ENCODE measurements at places on chromosomes 4 and X.

- no peak for DNase-seq
Measured at GRCh38 chr4:3410401-3411135, 31.2 kb upstream of the HGFAC start.

- DNase-seq: peak; percentile 93
Measured at GRCh38 chr4:82780752-82781231, 17.8 kb downstream of the SCD5 start.

GRCh38 chr4:152512483-152512882 lies 23.4 kb downstream of the FBXW7 start:
- DNase-seq: no peak

DNA sequence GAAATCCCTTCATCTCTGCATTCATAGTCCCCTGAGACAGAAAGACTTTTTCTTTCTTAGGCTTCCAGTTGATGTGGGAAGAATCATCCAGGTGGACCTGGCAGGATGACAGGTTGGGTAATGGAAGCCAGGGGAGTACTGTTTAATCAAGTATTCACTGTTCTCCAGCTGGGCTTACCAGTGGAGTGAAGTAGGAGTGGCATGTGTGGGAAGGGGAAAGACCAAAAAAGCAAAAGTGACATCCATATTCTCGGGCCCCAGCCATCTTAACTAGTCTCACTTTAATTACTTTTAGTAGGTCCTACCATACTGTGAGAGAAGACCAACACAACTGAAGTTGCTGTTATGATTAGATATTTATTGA lies 18.5 kb downstream of the VSIG4 start:
- DNase-seq: no peak

GRCh38 chr4:30770049-30770549 lies 49.9 kb downstream of the PCDH7 start:
- DNase-seq: peak; percentile 87

DNA sequence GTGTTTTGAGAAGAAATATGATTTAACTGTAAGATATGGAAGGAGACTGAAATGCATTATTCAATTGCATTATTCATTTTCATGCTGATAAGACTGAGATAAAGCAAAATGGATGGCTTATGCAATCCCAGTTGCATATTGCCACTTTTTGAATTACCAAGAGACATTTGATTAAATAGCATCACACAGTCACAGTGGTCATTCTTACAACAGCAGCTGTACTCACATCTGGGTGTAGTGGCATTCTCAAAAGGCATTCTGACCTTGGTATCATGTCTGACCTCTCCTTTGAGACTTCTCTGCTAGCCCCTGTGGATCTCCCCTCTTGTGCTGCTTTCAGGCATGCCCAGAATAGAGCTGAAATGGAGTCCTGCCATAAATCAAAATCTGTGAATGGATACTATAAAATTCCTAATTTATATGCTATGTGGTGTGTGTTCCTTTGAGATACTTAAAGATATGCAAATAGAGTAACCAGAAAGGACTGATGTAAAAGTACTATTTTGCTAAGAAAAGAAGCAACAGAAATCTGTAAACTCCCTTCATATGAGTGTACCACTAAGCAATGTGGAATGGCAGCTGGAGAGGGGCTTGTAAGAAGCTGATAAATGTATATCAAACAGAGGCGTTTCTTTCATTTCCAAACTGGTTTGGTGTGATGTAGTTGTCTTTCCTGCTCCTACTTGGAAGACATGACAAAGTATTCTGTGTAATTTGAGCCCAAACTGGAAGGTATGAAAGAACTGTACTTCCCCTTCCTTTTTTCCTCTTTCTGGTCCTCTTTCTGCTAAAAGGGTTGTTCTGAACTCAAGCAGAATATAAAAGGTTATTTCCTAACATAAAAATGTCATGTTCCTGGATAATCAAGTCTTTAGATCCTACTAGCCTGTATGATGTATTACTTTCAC lies 25.4 kb upstream of the METAP1 start:
- no peak for DNase-seq

DNA sequence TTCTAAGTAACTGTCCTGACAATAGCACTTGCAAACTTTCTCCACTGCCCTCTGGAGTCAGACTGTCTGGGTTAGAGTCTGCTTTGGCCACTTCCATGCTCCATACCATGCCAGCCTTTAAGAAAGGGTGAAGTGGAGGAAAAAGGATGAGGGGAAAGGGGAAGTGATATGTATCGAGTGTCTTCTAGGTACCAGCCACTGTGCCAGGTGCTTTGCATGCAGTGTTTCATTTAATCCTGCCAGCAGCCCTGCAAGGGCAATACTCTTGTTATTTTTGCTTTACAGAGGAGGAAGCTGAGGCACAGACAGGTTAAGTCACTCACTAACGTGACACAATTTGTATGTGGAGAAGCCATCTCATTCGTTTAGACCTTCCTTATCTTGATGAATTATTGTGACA lies 55.6 kb downstream of the RTL9 start:
- no peak for DNase-seq

GRCh38 chrX:103431316-103431715 lies 55.0 kb downstream of the BEX3 start:
- DNase-seq: no peak

DNA sequence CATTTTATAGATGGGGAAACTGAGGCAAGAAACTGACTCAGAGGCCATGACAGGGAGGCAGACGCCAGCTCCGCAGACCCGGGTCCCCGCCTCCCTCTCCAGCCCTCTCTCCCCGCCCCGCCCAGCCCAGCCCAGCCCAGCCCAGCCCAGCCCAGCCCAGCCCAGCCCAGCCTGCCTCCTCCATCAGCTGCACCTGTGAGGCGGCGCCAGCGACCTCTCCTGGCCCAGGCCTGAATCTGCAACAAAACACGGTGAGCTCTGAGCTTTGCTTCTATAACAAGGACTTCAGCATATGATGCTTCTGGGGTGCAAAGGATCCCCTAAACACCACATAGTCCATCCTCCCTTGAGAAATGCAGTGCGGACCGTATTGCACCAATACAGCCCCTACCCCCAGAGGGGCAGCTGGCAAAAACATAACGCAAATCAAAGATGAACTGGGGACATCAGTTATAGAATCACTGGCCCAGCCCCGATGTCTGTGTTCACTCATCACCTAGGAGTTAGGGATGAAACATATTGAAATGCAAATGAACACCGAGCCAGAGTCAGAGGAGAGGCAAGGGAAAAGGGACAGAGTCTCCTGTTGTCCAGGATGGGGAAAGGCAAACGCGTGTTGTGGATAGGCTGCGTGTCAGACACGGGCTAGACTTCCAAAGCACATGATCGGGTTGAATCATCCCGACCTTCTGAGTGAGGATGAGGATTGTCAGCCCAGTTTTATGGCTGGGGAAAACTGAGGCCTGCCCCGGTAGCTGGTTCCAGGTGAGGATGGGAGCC lies 216.1 kb upstream of the PSAPL1 start:
- no peak for DNase-seq

GRCh38 chr4:30395902-30396301 lies 324.3 kb upstream of the PCDH7 start:
- no peak for DNase-seq

- DNase-seq: no peak
Measured at GRCh38 chr4:113604955-113605354, 156.6 kb downstream of the CAMK2D start.

DNA sequence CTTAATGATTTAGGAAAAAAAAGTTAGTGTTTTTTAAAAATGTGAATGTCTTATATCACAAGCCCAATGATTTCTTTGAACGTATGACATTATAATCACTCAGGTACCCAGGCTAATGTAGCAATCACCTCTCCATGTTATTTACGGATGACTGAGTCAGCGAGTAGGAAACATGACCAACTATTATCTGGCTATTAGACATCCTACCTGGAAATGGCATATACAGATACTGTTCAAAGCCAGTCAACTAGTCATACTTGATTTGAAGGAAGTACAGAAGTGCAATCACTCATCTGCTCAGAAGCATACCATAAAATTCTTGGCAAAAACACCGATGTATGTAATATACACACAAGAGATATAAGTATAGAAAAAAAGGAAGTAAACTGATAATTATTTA lies 732.5 kb downstream of the ARAP2 start:
- no peak for DNase-seq

DNA sequence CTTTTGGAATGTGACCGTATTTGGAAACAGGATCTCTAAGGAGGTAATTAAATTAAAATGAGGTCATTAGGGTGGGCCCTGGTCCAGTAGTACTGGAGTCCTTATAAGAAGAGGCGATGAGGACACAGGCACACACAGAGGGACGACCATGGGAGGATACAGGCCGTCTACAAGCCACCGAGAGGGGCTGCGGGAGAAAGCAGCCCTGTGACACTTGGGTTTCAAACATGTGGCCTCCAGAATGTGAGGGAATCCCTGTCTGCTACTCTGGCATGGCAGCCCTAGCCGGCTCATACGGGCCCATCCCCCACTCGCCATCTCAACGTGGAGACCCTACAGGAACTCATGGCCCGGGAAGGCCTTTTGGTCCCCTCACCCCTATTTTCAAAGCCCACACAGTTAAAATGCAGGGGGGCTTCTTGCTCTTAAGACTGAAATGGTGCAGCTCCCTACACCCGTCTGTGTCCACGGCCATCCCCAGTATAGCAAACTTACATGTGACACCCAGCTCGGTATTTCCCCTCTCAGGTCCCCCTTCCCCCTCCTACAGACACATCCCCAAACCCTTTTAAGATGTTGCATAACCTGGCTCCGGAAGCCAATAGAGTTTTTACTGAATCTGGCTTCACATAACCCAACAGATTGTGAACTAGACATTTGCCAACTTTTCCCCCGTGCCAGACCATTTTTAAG lies 124.1 kb upstream of the TBL1X start:
- peak; percentile 69 for DNase-seq

DNA sequence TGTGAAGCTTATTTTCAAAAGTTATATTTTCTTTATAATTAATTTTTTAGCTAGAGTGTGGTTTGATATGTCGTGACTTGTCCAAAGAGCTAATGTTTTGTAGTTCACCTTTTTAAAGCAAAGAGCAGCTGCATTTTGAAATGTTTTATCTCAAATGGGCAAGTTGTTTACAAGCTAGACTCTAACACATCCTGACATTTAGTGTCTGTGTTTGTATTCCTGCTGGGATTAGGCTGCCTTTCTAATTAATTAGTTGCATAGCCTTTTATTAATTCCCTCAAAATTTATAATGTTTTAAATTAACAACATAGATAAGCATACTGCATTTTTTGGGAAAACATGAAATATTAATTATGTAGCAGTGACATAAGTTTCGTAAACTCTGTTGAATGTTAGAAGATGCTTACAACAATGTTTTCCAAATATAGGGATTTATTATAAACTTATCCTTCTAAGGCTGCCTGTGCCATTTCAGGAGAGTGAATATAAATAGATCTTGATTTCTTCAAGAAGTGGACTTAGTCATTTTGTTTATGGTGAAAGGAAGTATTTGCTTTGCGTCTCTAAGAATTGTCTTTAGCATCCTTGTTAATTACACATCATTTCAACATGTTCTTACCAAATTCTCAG lies 37.7 kb upstream of the NUDT6 start:
- peak; percentile 95 for DNase-seq

- DNase-seq: no peak
Measured at GRCh38 chr4:115711575-115711974, 598.2 kb upstream of the NDST4 start.
